Right atrium auricular region (tissue), 2 donors: ENCODE measurements at places on chromosomes 12 and 14. TPM values are rescaled to one million over a fixed set of nuclear protein-coding genes. Genes with fewer than 3 reads are reported as not detected.

The TAC3 gene
- not detected for total RNA-seq

DNA sequence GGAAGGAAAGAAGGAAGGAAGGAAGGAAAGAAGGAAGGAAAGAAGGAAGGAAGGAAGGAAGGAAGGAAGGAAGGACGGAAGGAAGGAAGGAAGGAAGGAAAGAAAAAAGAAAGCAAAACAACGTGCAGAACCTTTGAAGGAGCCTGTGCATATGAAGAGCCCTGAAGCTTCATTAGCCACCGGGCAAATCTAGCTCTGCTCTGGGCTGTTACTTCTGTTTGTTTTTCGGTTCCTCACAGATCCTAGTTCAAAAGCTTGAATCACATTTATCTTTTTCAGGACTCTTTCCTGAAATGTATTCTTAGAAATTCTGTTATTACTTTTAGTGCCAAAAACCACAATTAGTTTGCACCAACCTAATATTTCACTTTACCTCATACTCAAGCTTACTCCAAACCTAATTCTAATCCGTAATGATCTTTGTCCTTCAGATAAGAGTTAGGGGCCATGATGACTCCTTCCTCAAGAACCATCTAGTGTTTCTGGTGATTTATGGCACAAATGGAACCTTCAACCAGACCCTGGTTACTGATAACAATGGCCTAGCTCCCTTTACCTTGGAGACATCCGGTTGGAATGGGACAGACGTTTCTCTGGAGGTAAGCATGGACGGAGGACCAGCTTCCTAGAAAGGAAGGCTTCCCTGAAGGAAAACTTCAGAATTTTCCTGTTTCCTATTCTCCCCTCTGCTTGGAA, 18.7 kb downstream of the A2ML1 start:
- DNase-seq = no peak

GRCh38 chr12:131923260-131923659, 5.8 kb upstream of the PUS1 start:
- no peak for DNase-seq

The PTPRQ gene
- total RNA-seq = 11.9 TPM

DNA sequence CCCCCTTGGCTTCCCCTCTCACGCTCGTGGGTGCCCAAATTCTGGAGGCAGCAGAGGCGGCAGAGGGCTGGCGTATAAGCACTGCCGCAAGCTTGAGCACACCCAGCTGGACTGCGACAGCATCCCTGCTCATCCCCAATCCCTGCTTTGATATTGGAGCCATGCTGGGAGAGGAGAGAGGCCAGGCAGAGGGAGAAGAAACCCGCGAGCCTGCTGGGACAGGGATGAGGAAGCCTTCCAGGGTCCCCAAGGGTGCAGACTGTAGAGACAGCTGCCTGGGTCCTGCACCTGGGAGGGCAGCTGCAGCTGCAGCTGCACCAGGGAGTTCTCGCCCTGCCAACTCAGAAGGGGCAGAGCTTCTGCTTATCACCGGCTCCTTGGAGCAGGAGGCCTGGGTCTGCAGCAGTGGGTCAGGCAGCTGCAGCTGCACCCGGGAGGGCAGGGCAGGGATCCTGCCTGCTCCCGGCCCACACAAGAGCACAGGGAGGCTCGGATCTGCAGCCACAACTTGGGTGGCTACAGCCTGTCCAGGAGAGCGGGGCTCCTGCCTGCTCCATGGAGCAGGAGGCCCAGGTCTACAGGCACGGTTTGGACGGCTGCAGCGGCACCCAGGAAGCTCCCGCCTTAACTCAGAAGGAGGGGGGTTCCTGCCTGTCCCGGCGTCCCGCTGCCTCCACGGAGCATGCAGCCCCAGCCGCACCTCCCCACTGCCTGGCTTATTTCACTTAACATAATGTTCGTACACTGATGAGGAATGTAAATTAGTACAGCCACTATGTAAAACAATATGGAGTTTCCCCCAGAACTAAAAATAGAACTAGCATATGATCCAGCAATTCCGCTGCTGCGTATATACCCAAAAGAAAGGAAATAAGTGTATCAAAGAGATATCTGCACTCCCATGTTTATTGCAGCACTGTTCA, 60.4 kb upstream of the SGPP1 start:
- DNase-seq = no peak

DNA sequence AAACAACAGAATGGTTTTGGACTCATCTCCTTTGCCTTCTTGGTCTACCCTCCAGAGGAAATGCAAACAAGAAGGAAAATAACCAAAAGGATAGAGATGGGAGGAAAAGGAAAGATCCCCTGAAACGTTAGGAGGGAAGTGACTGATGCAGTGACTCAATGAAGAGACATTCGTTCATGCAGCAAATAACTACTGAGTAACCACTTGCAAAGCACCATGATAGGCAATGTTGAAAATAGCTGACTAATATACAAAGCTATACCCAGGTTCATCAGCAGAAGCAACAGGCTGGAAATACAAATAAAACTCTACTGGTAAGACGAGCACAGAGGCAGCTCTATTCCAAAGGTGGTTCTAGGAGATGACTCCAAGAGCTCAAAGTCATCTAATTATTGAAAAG, 41.8 kb downstream of the R3HDM2 start:
- DNase-seq = no peak

The EIF2S3B gene
- not detected for total RNA-seq

GRCh38 chr14:102728501-102728900, 48.7 kb upstream of the TRAF3 start:
- DNase-seq = no peak

The TEX22 gene
- 0.16 TPM for total RNA-seq

GRCh38 chr12:131615326-131616042, 95.4 kb upstream of the SFSWAP start:
- DNase-seq = no peak

GRCh38 chr12:15276088-15276698, 46.1 kb upstream of the PTPRO start:
- DNase-seq = no peak

GRCh38 chr12:105843561-105843960, 295.2 kb downstream of the NUAK1 start:
- no peak for DNase-seq

The ANAPC7 gene
- 30.4 TPM for total RNA-seq

- DNase-seq = no peak
Measured at GRCh38 chr14:72253503-72253902, 321.3 kb downstream of the RGS6 start.

- DNase-seq = no peak
Measured at GRCh38 chr12:5493018-5493417, 61.1 kb downstream of the NTF3 start.

The CD163 gene
- 165 TPM for total RNA-seq

The ST8SIA1 gene
- 5.0 TPM for total RNA-seq

DNA sequence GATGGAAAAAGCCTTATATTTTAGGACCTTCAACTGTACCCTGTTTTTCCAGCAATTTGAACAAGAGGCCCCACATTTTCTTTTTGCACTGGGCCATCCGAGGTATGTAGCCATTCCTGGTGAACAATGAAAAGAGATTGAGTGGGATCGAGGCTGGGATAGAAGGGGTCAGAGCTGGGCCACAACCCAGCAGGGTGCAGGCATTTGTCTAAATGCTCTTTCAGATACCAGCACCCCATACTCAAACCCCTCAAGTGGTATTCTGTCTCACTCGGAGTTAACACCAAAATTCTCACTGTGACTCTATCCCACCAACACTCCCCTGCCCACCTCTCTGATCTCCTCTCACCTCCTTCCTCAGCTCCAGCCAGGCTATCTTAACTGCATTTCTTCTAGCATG, 26.8 kb downstream of the DUSP6 start:
- DNase-seq = no peak

- DNase-seq = no peak
Measured at GRCh38 chr14:91927191-91927590, 20.3 kb downstream of the FBLN5 start.

DNA sequence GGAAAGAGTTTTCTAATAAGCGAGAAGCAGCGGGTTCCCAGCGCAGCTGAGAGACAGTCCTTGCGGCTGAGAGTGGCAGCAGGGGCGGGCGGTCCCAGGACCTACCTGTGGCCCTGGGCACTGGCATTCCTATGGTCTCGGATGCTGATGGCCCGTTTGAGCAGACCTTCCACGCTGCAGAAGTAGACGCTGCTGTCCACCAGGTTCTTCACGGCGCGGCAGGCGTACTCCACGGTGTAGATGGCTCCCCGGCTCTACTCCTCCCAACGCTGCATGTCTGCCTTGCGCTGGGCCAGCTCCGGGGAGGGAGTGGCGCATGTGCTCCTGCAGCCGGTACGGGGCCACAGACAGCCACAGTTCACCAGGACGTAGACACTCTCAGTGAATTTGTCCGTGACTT, 21.8 kb upstream of the PLEKHA5 start:
- no peak for DNase-seq

The KITLG gene
- 9.6 TPM for total RNA-seq

DNA sequence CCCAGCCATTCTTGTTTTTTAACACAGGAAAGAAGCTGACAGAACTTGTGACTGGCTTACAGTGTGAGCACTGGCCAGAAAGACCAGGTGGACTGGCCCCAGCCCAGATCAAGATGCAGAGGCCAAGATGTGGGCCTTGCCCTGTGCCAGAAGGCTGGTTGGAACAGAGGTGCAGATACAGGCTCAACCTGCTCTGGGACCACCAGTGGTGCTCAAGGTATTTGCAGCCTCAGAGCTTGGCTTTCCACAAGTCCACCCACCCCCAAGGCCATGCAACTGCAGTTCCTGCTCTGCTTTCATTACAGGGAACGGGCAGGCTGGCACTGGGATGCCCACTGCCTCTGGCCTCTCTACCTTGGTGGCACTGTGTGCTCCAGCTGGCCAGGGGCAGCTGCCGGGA, 23.3 kb downstream of the ZFC3H1 start:
- no peak for DNase-seq

DNA sequence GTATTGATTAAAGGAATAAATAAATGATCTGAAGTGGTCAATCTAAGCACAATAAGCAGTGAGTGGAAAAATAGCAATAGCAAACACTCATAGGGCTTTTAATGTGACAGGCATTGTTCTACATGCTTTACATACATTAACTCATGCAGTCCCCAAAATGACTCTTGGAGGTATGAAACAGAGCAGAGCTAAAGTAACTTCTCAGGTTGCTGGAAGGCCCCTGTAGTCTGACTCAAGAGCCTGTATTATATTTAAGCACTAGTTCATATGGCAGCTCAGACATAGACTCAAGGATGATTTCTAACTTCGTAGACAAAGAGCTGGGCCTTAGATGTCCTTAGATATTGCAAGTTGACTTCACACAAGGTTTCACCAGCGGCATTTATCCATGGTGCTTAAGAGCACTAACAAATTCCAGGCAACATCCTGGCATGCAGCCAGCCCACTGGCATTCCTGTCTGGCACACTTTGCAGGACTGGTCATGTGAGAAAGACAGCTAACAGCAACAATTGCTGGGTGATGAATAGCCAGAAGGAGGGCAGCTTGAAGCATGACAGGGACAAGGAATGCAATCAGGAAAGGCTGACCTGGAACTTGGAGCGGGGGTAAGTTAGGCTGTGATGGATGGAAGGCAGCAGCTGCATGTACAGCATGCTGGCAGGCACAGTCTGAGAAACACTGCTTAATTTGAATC, 22.9 kb upstream of the KTN1 start:
- DNase-seq = peak; percentile 67

The SMOC1 gene
- total RNA-seq = 18.6 TPM

DNA sequence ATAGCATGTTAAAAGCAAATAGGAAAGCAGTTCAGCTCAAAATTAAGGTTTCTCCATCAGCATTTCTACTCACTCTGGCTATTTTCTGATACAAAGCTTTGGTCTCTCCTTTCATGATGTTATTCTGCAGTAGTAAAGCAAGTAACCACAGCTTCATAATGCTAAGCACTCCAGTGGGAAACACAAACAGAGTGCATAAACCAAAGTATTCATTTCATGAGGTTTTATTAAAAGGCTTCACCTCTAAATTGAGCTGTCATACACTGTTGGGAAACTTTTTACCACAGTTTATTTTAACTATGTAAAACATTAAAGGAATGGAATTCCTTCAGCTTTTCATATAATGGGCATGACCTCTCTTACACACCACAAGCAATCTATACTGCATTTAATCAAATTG, 157.9 kb upstream of the LMO3 start:
- DNase-seq = no peak

The SDR9C7 gene
- 0.28 TPM for total RNA-seq

The NPFF gene
- total RNA-seq = not detected

GRCh38 chr12:108516511-108517275, 1.6 kb downstream of the FICD start:
- DNase-seq = no peak

The AGAP2 gene
- 4.8 TPM for total RNA-seq

GRCh38 chr14:97280526-97280925, 483.3 kb downstream of the VRK1 start:
- DNase-seq = no peak

The C12orf76 gene
- 8.6 TPM for total RNA-seq

DNA sequence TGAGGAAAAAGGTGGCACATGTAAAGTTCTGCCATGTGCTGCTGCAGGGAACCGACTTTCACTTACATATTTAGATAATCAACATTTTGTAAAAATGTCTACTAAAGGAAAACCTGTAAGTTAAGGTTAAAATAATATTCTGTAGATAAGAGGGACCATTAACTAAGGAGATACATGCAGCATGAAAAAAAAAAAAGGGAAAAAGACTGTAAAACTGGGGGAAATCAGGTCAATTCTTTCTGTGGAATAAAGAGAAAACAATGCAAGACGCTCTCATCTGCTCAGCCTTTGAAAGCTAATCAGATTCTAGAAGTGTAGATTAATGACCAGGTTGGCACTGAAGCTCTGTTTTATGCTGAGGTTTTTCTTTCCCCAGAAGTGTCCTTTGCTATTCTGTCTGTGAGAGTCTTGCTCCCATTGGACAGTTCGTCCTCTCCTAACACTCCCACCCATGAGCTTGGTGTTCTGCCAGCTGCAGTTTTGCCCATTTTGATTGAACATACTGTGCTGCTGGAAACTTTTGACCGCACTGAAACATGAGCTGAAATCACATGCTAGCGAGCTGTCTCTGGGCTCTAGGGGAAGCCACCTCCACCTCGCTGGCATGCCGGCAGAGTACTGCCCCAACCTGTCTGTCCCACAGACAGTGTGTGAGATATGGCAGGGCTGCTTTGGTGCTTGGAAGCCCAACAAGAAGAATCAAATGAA, 39.7 kb downstream of the PPTC7 start:
- peak; percentile 96 for DNase-seq

DNA sequence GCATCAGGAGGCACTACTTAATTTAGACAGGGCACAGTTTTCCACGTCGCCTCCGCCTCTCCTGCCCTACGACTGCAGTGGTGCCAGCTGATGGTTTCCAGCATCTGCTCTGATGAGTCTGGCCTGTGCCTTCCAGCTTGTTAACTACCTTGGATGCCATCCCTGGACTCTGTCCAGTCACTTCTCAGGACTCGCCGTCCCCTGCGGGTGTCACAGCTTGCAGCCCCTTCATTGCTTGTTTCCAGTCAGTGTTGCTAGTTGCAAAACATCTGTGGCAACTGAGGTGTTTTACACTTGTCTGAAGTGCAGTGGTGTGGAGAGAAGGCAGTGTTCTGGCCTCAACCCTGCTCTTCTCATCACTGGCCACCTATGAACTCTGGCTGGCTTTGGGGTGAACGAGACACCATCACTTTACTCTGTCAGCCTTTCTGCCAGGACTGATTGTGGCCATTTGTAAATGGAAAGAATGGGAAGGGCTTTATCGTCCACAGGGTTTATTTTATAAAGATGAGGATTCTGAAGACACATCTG, 8.3 kb downstream of the ADGRD1 start:
- peak; percentile 77 for DNase-seq

The SMIM41 gene
- total RNA-seq = 3.2 TPM

GRCh38 chr14:104844306-104845032, 20.6 kb upstream of the CEP170B start:
- DNase-seq = no peak

The FBXO34 gene
- total RNA-seq = 26.0 TPM
